Cardiac fibroblast (primary cell): ENCODE measurements at places on chromosomes 1 and 21.

DNA sequence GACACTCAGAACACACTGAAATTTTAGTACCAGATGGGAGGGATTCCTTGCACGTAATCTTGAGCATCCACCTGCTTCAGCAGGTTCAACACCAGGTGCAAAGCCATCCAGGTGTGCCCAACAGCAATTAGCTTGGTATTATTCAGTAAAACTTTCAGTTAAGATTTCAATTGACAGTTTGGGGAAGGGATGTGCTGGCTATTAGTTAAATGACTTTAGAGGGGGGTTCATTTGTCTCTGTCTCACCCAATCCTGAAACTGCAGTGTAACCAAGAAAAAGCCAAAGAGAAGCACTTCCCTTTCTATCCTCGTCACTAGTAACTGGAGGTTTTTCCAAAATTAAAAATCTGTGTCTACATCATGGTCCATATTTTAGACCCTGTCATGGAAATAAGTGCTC lies 90.9 kb downstream of the PIK3R3 start:
- no peak for DNase-seq

DNA sequence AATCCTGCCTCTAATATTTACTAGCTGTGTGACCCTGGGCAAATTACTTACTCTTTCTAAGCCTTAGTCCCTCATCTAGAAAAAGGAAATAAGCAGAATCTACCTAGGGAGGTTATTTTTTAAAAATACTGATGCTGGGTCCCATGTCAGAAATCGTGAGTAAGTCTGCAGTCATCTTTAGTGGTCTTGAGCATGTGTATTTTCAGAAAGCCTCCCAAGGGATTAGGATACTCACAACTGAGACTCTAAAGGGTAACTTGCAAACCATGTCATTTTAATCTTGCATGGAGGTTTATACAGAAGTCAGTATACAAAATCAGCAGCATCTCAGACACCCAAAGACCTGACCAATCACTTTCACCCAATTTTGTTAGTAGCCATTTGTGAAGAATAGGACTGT lies 43.2 kb downstream of the DSTYK start:
- DNase-seq = no peak

GRCh38 chr1:63828322-63829044 lies 54.7 kb downstream of the ROR1 start:
- DNase-seq = no peak

GRCh38 chr1:16205891-16206546 lies 6.4 kb downstream of the ARHGEF19 start:
- no peak for DNase-seq

- DNase-seq = no peak
These were observed 81.1 kb downstream of the ITPKB start for GRCh38 chr1:226657895-226658545.

- DNase-seq = peak; percentile 61
These were observed 972 bp downstream of the CFAP410 start for GRCh38 chr21:44337941-44338895.
